Suppressor macrophage (primary cell): ENCODE measurements at places on chromosomes 12 and 14.
A peak's percentile ranks its signal among the peaks of the same experiment; 100 is the strongest.

GRCh38 chr14:95047754-95048153 lies 109.6 kb downstream of the DICER1 start:
- no peak for DNase-seq

DNA sequence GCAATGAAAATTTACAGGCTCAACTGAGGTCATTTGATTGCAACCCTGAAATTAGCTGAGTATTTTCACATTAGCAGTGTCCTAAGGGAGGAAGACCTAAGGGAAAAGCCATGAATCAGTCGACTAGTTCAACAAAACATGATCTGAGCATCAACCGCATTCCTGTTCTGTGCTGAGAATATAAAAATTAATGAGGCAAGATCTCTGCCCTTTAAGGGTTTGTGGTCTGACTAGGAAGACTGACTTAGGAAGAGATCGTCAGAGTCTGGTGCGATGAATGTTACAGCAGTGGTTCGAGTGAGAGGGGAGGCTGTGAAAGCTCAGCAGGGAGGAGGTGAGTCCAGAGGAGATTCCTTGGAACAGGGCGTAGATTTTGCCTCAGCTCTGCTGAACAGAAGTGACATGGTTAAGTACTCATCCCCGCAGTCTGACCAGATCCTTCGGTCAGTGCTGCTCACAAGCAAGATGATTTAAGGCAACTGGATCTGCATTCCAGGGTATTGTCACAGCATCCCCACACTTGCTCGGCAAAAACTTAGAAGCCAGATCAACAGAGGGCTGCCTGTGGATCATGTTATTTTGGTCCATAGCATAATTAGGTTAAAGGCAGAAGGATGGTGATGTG lies 49.6 kb downstream of the BMAL2 start:
- no peak for DNase-seq

DNA sequence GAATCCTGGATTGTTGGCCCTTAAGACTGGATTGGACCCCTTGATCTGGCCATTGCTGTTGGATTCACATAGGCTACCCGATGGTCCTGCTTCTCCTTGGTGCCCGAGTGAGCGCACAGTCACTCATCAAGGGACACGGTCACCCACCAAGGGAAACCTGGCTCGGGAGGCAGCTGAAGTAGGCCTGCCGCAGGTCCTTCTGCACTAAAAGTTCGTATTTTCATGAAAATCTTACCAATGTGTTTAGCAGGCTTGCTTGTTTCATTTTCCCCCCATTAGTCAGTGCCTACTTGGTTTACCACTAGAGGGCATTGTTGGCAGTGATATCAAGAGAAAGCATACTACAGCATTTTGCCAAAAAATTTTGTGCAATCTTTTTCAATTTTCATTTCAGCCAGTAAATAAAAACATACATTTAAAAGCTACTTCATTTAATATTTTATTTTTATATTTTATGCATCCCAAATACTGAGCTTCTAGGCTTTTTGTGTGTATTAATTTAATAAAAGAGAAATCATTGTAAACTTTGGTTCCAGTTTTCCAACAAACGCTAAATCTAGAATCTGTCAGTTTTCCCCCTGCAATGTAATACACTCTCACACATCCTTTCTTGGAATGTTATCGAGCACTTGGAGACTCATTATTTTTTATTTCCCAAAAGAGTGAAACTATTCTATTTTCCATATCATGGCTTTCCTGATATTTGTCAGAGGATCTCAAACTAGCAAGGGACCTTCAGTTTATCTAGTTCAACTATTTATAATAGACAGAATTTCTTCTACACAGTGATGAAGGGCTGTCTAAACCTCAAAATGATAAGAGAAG lies 116.7 kb downstream of the LMNTD1 start:
- peak; percentile 64 for DNase-seq

DNA sequence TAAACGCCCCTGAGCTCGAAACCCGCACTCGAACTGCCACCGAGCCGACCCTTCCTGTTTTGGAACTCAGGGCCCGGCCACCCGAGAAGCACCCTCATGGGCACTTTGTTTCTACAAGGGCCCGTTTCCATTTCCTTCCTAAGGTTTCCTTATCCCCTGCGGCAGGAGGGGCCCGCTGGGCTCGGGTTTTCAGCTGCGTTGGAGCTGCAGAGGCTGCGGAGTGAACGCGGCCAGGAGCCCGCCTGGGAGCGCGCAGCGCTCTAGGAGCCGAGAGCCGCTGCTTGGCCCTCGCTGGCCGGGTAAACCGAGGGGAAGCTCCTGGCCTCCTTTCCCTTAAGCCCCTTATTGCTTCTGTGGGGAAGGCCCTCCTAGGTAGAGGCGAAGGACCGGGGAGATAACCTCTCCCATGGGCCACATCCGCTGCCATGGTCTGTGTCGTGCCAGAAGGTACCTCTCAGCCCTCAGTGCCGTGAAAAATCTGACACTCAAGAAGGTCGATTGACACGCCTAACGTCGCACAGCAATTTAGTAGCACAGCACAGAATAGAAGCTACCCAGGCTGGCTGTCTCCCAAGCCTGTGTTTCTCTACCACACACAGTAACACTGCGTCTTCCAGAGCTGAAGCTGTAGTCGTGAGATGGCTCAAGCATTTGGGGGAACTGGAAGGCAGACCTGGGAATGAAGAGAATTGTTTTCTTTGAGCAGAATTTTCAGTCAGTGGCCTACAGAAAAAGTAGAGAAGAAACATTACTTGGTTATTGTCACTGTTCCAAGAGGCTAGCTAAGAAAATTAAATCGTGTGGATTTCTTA lies 12.9 kb upstream of the CALM1 start:
- peak; percentile 58 for DNase-seq

DNA sequence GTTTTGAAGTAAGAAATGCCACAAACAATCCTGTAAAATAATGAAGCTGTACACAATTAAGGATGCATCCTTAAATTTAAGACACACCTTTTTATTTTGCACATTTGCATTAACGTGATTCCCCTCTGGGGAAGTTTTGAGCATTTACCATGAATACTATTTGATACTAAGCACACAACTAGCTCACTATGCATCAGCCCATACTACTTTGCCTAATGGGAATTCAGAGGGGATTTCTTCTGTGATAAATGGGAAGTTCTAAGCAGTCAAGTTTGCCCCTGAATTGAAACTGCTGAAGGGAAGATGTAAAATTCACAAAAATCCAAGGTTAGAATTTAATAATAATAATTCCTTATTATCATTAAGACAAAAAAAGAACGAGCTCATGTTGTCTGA lies 27.4 kb downstream of the SINHCAF start:
- DNase-seq, result peak; percentile 10
